ENCODE measurements at places on chromosomes 12 and 14.

DNA sequence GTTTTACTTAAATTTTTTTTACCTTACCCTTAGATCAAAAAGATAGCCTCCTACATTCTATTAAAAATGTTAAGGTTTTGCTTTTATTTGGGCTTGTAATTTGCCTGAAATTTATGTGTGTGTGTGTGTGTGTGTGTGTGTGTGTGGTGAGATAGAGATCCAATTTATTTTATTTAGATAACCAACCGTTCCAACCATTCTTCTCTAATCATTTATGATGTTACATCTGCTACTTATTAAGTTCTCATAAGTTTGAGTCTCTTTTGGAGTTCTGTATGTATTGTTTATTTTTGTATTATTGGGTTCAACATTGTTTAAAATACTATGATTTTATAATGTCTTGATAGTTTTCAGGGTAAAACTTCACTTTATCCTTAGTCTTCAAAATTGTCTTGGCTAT is 70.6 kb upstream of the PAWR start:
- no peak for DNase-seq

DNA sequence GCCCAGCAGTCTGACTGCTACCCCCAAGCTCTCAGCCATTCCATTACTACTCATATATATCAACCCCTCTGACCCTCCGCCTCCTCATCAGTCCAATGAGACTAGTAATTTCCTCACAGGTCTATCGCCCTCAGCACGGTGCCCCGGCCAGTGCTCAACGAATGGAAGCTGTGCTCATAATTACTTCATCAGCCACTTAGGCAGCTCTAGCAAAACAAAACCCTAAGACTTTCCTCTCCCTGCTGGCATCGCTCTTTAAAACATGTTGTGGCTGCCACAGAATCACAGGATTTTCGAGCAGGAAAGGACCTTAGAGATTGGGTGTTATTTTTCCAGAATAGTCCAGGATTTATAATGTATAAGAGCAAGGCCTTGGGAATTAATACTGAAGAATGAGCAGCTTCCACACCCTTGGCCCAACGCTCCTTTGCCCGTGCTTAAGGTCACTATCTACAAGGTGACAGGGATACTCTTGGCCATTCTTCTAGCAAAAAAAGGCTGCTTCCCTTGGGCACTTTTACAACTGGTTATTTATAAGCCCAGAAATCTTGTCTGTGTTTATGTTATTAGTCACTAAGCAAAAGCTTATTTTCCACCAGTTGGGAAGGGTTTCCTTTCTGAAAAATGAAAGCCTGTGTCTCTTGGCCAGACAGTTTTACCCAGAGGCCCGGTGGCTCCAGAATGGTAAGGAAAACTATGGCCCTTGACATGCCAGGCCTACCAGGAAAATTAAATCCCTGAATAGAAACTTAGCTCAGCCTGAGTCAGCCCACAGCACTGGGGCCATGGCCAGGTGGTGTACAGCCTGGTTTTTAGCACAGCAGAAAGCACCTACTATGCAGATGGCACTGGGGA is 47.9 kb downstream of the NUAK1 start:
- DNase-seq, result no peak

GRCh38 chr14:30874120-30874998 is at the start of gene COCH:
Gene COCH, plus strand, starts transcription at chr14:30874559. Its CDS starts 380 bp downstream, at chr14:30874939.
- DNase-seq, result no peak

DNA sequence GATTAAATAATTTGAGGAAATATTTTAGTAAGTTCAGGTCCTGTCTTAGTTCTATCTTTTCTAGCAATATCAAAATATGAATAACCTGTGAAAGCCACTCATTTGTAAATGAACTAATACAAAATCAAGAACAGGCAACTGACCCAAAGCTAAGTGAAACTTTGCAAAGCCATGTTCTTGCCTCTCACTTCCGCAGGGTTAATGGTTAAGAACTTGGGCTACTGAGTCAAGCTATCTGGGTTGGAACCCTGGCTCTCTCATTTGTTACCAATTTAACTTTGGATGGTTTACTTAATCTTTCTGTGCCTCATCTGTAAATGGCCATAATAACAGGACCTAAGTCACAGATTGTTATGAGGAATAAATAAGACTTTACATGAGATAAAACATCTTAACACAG is 2.8 kb downstream of the KIF21A start:
- DNase-seq, result no peak

DNA sequence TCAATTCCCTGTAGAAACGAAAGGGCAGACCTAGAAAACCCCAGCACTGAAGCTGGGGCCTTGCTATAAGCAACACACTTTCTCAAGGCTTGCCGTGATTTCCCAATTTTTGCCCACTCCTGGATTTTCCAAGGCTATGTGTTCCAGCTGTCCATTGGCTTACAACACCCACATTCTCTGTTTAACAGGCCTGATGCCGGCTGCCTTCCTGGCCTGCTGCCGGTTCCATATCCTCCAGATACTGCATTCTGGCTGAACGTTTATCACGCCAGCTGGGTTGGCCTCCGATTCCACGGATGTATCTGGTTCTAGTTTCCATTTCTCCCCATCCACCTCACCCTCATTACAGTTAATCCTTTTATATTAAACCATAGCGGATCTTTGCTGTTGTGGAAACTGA is 2.0 kb upstream of the PCNX1 start:
- no peak for DNase-seq

GRCh38 chr14:34937442-34937841 is 45.4 kb upstream of the SRP54 start:
- no peak for DNase-seq

GRCh38 chr12:105261010-105261409 is 25.0 kb upstream of the APPL2 start:
- no peak for DNase-seq

All from stimulated activated CD4-positive, alpha-beta T cell treated with anti-CD3 and anti-CD28 coated beads, Interleukin-12 subunit alpha, Interleukin-12 subunit beta, amount 100 ng/mL, for 48 hours (primary cell).